ENCODE measurements at places on chromosomes 5 and 9. TPM values are rescaled to one million over a fixed set of nuclear protein-coding genes. Genes with fewer than 3 reads are reported as not detected.

DNA sequence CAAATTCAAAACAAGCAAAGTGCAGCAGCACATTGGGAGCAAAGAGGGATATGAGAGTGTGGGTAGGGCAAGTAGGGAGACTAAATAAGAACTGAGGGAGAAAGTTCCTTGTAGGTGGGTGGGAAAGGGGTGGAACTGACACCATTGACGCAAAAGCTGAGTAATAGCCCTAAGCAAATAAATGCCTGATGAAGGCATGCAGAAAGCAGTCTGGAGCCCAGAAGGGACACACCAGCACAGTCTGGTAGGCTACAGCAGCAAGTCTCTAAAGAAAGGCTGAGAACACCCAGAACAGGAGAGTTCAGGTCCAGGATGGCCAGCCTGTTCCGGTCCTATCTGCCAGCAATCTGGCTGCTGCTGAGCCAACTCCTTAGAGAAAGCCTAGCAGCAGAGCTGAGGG, at the start of gene INSL4:
Gene INSL4 (plus strand): TSS at position 208 of the 400 bp plus-strand sequence. CDS start 105 bp downstream, at position 313.
- no peaks in the 10 kb centered on the region for H3K27me3 ChIP-seq
- H3K4me3 ChIP-seq: no peak within 1 kb of the TSS
- H3K4me1 ChIP-seq: no peaks in the 10 kb centered on the region
- no peaks in the 10 kb centered on the region for H3K36me3 ChIP-seq

COL27A1 gene
- total RNA-seq: 5.4 TPM

DNA sequence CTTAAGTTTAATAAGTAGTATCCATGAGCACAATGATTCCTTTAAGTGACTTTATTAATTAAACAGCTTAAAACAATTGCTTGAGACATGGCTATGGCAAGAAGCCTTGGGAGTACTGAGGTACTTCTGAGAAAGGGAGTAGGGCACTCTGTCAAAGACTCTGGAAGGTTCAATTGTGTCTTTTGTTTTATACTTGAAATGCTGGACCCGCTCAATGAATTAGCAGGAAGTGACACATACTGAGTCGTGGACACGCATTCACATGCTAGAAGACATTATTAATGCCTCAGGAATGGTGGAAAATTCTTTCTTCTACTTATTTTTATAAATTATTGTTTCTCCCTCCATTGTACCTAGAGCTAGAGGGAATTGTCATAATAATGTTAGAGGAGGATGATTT, 347.3 kb upstream of the ZNF608 start:
- no peak overlapping the region for H3K4me3 ChIP-seq
- no peaks in the 10 kb centered on the region for H3K36me3 ChIP-seq
- H3K27me3 ChIP-seq: no peaks in the 10 kb centered on the region
- H3K27ac ChIP-seq: no peak overlapping the region
- H3K4me1 ChIP-seq: no peaks in the 10 kb centered on the region
- DNase-seq: no peak

- DNase-seq: no peak
- H3K4me1 ChIP-seq: peaks cover 12% of the 10 kb centered on the region
- no peak overlapping the region for H3K27ac ChIP-seq
- H3K36me3 ChIP-seq: no peaks in the 10 kb centered on the region
- no peak overlapping the region for H3K4me3 ChIP-seq
Measured at GRCh38 chr9:14306672-14307660, 7.0 kb downstream of the NFIB start.

- peaks cover 23% of the 10 kb centered on the region for H3K27me3 ChIP-seq
- H3K27ac ChIP-seq: no peak overlapping the region
- H3K4me3 ChIP-seq: no peak overlapping the region
Measured at GRCh38 chr5:132006331-132007120, 4.9 kb downstream of the ACSL6 start.

DNA sequence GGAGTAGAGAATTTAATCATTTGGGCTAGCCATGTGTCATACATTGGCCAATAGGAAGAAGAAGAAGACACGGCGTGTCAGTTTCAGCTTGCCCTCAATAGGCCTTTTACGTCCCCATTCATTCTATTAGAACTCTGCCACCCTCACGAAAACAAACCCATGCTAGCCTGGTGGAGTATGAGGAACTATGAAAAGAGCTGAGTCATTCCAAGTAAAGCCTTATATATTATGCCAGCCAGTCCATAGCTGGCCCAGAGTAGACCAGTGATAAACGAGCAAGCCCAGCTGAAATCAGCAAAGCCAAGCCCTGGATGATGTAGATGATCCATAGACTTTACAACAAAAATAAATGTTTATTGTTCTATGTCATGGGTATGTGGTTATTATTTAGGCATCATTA, 895.1 kb downstream of the TLE1 start:
- H3K4me1 ChIP-seq: peaks cover under 1% of the 10 kb centered on the region
- H3K27ac ChIP-seq: no peak overlapping the region
- H3K36me3 ChIP-seq: no peaks in the 10 kb centered on the region
- DNase-seq: no peak
- H3K4me3 ChIP-seq: no peak overlapping the region

DNA sequence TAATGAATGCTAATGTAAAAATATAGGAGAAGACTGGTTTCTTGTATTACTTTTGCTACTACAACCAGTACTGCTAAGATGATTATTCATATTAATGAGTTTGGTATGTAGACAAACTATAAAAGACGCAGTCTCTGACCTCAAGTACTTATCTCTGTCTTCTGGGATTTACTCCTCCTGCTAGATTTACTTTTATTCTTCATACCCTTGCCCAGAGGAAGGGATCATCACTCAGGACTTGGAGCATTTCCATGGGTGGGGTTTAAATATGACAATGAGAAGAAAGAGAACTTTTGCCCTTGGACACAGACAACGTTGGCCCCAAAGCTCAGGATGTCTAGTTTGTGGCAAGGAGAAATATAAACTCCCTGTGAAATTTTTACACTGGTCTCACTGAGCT, 126.1 kb downstream of the BNC2 start:
- H3K36me3 ChIP-seq: no peaks in the 10 kb centered on the region
- H3K27ac ChIP-seq: no peak overlapping the region
- no peaks in the 10 kb centered on the region for H3K4me1 ChIP-seq
- no peak overlapping the region for H3K4me3 ChIP-seq
- H3K27me3 ChIP-seq: no peaks in the 10 kb centered on the region

RNF183 gene
- not detected for total RNA-seq

C9 gene
- not detected for total RNA-seq

GRCh38 chr5:108387758-108388157, 5.9 kb upstream of the FBXL17 start:
- no peak overlapping the region for H3K4me3 ChIP-seq
- no peak overlapping the region for H3K27ac ChIP-seq
- no peaks in the 10 kb centered on the region for H3K27me3 ChIP-seq
- no peaks in the 10 kb centered on the region for H3K4me1 ChIP-seq
- H3K36me3 ChIP-seq: no peaks in the 10 kb centered on the region
- no peak for DNase-seq

DNA sequence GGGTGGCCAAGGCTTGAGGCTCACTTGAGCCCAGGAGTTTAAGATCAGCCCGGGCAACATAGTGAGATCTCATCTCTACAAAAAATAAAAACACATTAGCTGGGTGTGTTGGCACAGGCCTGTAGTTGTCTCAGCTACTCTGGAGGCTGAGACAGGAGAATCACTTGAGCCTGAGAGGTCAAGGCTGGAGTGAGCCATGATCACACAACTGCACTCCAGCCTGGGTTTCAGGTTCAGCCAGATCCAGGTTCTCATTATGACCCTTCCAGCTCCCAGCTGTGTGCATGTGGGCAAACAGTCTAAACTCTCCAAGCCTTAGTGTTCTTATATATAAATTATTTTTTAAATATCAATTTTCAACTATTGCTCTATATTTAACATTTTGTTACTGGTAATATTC, 67.9 kb downstream of the ALDH7A1 start:
- no peaks in the 10 kb centered on the region for H3K27me3 ChIP-seq
- H3K36me3 ChIP-seq: no peaks in the 10 kb centered on the region
- H3K4me3 ChIP-seq: no peak overlapping the region
- no peak for DNase-seq
- peak overlapping the region; percentile 5 for H3K27ac ChIP-seq

DNA sequence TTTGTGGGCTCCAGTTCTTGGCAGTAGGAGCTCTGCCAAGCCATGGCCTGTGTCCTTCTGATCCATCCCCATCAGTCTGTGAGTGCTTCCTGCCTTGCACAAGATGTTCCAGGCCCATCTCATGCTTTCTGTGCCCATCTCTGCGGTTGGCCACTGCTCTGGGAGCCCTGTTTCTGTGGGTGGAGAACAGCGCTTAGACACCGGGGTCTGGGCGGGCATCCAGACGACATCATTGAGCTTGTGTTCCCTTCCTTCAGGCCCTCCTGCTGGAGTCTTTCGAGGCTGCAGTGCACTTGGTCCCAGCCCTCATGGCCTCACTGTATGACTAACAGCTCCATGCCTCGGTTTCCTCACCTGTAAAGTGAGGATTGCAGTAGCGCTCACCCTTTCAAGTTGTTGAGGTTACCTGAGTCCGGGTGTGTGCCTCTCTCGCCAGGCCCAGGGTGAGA, 14.9 kb upstream of the CARD19 start:
- H3K4me3 ChIP-seq: no peak overlapping the region
- no peaks in the 10 kb centered on the region for H3K4me1 ChIP-seq
- no peak overlapping the region for H3K27ac ChIP-seq
- H3K27me3 ChIP-seq: no peaks in the 10 kb centered on the region
- peak; percentile 4 for DNase-seq

GRCh38 chr5:38547257-38547656, 9.2 kb downstream of the LIFR start:
- H3K27ac ChIP-seq: no peak overlapping the region
- H3K36me3 ChIP-seq: no peaks in the 10 kb centered on the region
- no peak overlapping the region for H3K4me3 ChIP-seq

RUFY1 gene
- 39.9 TPM for total RNA-seq

TMEM38B gene
- 27.9 TPM for total RNA-seq

ADAMTSL2 gene
- 0.64 TPM for total RNA-seq

PDZD2 gene
- 3.7 TPM for total RNA-seq

PCDHGA11 gene
- total RNA-seq: 5.8 TPM

GRCh38 chr9:27440888-27441740, 83.0 kb upstream of the IFNK start:
- H3K4me3 ChIP-seq: no peak overlapping the region
- H3K27me3 ChIP-seq: no peaks in the 10 kb centered on the region
- DNase-seq: no peak
- H3K36me3 ChIP-seq: no peaks in the 10 kb centered on the region

GRCh38 chr9:74172874-74173273, 324.3 kb upstream of the RORB start:
- no peak overlapping the region for H3K27ac ChIP-seq
- DNase-seq: no peak
- H3K27me3 ChIP-seq: no peaks in the 10 kb centered on the region

DNA sequence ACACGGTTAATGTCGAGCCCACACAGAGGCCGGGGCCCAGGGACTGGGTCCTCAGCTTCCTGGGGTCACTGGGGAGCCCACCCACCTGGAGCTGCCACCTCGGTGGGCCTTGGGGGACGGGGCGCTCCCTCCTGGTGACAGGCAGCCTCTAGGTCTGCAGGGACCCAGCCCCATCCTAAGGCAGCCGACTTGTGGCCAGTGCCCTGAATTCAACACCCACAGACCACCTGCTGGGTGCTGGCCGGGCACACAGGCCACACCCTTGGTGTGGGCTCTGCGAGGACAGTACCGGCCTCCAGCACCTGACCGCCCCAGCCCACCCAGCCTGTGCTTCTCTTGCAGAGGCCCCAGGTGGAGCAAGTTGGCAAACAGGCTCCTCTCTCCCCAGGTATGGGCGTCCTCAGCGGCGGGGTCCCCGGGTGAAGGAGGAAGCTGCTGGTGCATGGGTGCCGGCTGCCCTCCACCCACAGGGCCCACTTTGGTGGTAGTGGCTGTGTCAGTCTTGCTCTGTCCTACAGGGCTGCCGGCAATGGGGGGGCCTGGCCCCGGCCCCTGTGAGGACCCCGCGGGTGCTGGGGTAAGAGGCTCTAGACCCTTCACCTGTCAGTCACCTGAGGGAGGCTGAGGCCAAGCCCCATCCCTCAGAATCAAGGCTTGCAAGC, 8.3 kb downstream of the ENTPD8 start:
- H3K27ac ChIP-seq: no peak overlapping the region
- no peak overlapping the region for H3K4me3 ChIP-seq
- H3K27me3 ChIP-seq: no peaks in the 10 kb centered on the region

DNA sequence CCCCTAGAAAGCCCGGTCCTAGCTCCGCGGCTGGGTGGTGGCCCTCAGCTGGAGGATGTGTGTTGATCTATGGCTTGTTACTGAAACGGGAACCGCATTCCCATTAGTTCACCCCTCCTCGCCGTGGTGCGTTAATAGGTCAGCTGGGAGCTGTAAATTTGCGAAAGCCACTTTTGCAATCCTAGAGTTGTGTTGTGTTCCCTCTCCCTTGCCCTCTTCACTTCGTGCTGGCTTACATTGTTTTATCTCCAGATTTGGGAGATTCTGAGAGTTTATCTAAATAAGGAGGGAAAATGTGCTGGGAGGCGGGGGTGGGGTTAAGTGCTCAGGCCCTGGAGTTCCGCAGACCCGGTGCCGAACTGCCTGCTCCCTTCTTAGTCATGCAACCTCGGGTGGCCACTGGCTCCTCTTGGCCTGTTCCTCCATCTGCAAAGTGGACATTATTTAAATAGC, 62.8 kb downstream of the HMCN2 start:
- no peak overlapping the region for H3K4me3 ChIP-seq
- DNase-seq: peak; percentile 56
- H3K27me3 ChIP-seq: peaks cover 11% of the 10 kb centered on the region
- no peaks in the 10 kb centered on the region for H3K36me3 ChIP-seq
- H3K4me1 ChIP-seq: peaks cover 22% of the 10 kb centered on the region
- peak overlapping the region; percentile 82 for H3K27ac ChIP-seq

GRCh38 chr9:128943832-128944620, 3.4 kb downstream of the DOLK start:
- H3K27me3 ChIP-seq: no peaks in the 10 kb centered on the region
- no peak overlapping the region for H3K4me3 ChIP-seq
- H3K4me1 ChIP-seq: peaks cover 18% of the 10 kb centered on the region
- no peaks in the 10 kb centered on the region for H3K36me3 ChIP-seq
- H3K27ac ChIP-seq: no peak overlapping the region

DNA sequence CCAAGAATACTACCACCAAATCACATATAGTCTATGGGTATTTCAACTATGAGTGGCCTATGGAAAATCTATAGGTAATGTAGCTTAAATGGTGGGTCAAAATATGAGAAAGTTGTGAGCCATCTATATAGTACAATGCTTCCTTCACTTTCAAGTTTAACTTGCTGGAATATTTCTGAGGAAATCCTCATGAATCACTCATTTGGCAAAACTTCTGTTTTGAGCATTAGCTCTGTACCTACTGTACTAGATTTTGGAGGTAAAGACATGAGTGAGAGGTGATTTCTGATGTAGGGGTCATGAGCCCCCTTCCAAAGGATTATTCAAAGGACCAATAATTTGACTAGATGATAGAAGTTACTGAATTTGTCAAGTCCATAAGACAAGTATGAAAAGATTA, 80.6 kb upstream of the DAB2 start:
- H3K4me3 ChIP-seq: no peak overlapping the region
- DNase-seq: no peak
- no peaks in the 10 kb centered on the region for H3K4me1 ChIP-seq
- no peaks in the 10 kb centered on the region for H3K36me3 ChIP-seq

GRCh38 chr9:111039231-111039906, 1.1 kb upstream of the LPAR1 start:
- no peaks in the 10 kb centered on the region for H3K36me3 ChIP-seq
- H3K4me3 ChIP-seq: peak overlapping the region; percentile 73
- H3K4me1 ChIP-seq: peaks cover 7% of the 10 kb centered on the region

PDCD1LG2 gene
- 0.27 TPM for total RNA-seq

HEMGN gene
- total RNA-seq: not detected

PCDHGA10 gene
- total RNA-seq: 6.0 TPM

- no peak overlapping the region for H3K4me3 ChIP-seq
- H3K36me3 ChIP-seq: no peaks in the 10 kb centered on the region
- no peaks in the 10 kb centered on the region for H3K4me1 ChIP-seq
- H3K27me3 ChIP-seq: no peaks in the 10 kb centered on the region
Measured at GRCh38 chr5:17267106-17267505, 49.7 kb downstream of the BASP1 start.

NPR2 gene
- 6.8 TPM for total RNA-seq

Data from transverse colon (tissue), 4 donors.